ENCODE measurements at places on chromosomes 4 and X.

DNA sequence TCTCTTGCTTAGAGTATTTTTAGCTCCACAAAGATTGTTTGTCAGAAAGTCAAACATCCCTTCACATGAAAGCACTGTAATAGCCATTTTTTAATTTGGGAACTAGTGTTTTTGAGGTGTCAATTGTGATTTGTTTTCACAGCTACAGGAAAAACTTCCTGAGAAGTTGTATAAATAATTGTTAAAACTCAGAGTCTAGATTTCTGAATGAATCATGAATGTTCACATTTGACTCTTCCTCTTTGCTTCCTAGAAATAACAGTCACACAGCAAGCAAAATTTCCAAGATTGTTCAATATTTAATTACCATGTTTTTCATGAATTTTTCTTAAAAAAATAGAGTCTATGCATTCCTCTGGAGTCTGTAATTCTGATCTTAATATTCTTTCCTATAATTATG lies 156.9 kb upstream of the SLC7A11 start:
- DNase-seq, result no peak

DNA sequence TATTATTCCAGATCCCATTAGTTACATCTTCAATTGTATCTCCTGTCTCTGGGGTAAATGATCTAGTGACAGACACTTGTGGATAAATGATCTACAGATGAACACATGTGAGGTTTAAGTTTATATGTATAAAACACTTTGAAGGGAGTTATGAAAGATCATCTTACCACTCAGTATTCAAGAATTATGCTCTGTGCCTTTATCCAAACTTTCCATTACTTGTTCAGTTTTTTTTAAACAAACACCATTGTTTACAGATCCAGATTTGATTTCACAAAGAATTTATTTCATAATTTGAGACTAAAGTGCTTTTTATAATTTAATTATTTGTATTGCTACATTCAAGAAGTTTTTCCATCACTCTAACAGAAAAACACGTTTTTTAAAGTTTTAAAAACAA lies 142.5 kb downstream of the HHIP start:
- DNase-seq, result no peak

- DNase-seq, result no peak
These were observed 369.7 kb upstream of the TRAM1L1 start for GRCh38 chr4:117455088-117455487.

- DNase-seq, result no peak
These were observed 33.8 kb downstream of the OTUD6A start for GRCh38 chrX:70096052-70096451.

- peak; percentile 43 for DNase-seq
These were observed 14.5 kb upstream of the PRRG3 start for GRCh38 chrX:151680805-151681204.

GRCh38 chr4:161650812-161651211 lies 513.0 kb downstream of the FSTL5 start:
- no peak for DNase-seq

- no peak for DNase-seq
These were observed 1026.9 kb upstream of the SLIT2 start for GRCh38 chr4:19224820-19225219.

DNA sequence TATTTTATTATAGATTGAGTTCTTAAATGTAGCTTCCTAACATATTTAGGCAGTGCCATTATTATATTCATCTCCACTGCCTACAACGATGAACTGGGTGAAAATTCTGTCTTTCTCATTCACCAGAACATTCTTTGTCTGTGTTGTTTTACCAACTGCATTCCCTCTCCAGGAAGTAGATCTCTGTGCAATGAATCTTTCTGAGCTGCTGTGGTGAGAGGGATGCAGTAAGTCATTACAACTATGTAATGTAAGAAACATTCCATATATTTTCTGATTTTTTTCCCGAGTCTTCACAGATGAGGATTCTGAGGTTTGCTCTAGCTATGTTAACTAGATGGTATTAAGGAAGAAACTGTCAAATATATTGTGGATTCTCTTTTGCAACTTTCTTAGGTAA lies 811.9 kb upstream of the PCDH7 start:
- DNase-seq, result no peak

- no peak for DNase-seq
These were observed 38.5 kb downstream of the LRBA start for GRCh38 chr4:150976478-150977118.

DNA sequence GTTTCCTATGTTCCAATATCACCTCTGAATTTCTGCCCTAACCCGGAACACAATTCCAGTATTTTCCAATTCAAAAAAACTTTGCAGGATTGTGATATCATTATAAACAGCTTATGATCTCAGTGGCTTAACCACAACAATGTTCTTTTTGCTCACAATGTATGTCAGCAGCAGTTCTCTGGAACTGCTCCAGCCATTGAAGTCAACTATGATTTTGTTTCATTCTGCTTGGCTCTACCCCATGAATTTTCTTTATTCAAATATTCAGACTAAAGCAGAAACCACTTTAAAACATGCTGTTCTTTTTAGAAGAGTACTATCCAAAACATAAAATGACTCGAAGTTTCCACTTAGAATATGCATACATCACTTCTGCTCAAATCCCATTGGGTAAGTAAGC lies 1611.1 kb downstream of the ARAP2 start:
- no peak for DNase-seq

GRCh38 chr4:21113496-21114223 lies 413.4 kb downstream of the PACRGL start:
- no peak for DNase-seq

- DNase-seq, result no peak
These were observed 206.0 kb upstream of the RPS6KA3 start for GRCh38 chrX:20472620-20473258.

- DNase-seq, result no peak
These were observed 35.9 kb downstream of the FGFRL1 start for GRCh38 chr4:1047106-1047975.

- no peak for DNase-seq
These were observed 49.4 kb downstream of the UGT2B10 start for GRCh38 chr4:68865188-68865638.

GRCh38 chr4:43238008-43238407 lies 345.5 kb downstream of the GRXCR1 start:
- DNase-seq, result no peak

DNA sequence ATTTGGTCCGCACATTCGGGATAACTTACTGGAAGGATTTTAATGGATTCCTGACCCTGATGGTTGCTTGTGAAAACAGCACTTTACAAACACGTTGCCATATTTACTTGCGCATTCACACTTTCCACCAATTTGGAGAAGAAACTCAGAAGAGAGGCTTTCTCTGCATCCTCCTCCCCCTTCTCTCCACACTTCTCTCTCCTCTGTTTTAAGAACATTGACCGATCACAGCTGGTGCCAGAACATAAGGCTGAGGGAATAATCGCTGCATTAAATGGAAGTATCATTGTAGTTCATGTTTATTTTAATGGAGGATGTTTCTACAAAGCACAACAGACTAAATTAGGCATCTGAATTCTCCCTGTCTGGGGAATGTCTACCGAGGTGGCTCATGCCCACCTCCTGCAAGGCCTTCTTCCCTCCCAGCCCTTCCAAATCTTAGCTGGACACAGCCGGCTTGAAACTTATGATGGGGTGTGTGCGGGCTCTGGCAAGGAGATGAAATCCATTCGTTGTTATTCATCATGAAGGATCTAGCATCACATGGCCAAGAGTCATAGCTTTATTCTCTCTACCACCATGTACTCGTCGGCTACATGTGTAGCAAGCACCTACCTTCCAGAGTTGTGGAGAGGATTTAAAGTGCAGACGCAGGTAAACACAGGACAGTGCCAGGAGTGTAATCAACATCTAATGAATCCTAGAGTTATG lies 204.1 kb downstream of the LDB2 start:
- DNase-seq, result no peak

- DNase-seq, result no peak
These were observed 3.8 kb upstream of the ZCCHC4 start for GRCh38 chr4:25308761-25309160.

DNA sequence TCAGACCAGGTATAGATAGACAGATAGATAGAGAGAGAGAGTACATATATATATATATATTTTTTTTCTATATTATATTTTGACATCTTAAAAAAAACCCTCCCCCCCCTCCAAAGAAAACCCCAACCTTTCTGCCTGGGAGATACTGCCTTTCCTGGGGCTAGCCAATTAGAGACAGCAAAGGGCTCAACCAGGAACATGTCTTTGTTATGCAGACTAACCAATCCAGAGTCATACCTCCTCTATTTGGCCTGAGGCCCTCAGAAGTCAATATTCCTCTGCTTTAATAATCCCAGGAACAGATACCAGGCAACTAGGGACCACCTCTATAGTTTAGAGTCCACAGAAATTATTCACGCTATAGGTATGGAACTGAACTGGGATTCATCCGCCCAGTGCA lies 135.6 kb upstream of the MAD2L1 start:
- DNase-seq, result no peak

DNA sequence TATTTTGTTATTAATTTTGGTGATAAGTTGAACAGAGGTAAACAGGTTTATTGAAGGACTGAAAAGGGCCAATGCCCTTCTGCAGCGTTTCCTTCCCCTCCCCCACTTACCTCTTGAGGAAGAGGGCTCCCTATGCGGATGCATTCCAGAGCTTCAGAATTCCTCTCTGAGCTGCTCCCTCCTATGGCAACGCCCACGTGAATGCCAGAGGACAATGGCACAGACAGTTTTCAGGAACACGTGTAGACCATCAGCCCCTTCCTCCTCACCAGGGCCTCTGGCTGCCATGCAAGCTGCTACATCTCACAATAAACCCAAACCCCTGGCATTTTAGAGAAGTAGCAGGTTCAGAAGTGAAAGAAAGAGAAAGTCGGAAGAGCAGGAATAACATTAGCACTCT lies 127.9 kb downstream of the CHRDL1 start:
- no peak for DNase-seq

DNA sequence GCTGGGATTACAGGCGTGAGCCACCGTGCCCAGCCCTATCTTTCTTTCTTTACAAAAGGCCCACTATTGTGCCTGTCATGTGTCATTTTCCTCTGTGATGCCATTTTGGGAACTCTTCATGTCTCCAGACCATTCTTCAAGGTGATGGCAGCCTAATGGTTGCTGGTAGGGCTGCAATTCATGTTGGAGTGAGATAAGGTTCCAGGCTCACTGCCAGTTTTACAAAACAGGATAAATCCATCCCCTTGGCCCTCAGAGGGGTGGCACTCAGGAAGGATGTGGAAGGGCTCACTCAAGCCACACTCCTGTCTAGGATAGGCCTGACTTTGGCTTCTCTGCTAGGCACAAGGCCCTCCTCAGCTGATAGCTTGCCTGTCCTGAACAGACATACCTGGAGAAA lies 3.8 kb downstream of the TCEAL9 start:
- DNase-seq, result no peak

- DNase-seq, result no peak
These were observed 83.7 kb downstream of the FREM3 start for GRCh38 chr4:143616771-143617170.

GRCh38 chr4:33837043-33837838 lies 2407.1 kb downstream of the ARAP2 start:
- no peak for DNase-seq

GRCh38 chr4:92551616-92552015 lies 247.8 kb downstream of the GRID2 start:
- DNase-seq, result no peak

GRCh38 chr4:683982-684622 lies 4.8 kb downstream of the SLC49A3 start:
- no peak for DNase-seq

GRCh38 chrX:140817943-140818342 lies 108.4 kb downstream of the LINC00632 start:
- no peak for DNase-seq

- DNase-seq, result no peak
These were observed 15.4 kb downstream of the FAM9C start for GRCh38 chrX:13028871-13029636.

GRCh38 chrX:72408885-72409284 lies 103.2 kb upstream of the CITED1 start:
- DNase-seq, result no peak

DNA sequence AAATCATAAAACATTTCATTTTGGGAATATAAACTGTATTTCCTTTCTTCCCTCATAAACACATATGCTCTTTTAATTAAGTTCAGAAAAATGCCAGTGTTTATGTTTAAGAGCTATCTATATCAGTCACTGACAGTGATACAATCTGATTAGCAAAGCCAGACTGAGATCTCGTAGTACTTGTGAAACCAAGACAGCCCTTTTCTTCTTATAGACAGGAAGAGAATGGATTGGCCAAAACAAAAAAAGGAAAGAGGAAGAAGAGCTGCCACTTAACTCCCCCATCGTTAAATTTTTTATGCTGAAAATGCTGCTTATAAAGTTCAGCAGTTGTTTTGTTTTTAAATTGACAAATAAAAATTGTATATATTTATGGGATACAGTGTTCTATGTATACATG lies 87.4 kb downstream of the PLAC1 start:
- no peak for DNase-seq

DNA sequence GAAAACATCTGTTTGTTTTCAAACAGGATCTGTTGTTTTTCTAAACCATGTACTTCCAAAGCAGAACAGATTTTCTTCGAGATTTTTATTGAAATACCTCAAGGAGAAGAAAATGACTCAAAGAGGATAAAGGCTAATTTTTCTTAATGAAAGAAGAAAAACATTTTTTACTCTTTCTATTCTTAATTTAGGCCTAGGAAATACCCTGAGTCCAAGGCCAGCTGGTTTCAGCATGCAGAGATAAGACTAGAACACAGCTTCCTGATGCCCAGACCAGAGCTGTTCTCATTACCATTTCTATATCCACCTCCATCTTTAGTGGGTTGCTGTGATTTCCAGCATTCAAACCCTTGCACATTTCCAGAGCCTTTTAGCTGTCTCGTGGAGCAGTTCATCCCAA lies 18.3 kb downstream of the GAB1 start:
- DNase-seq, result no peak

DNA sequence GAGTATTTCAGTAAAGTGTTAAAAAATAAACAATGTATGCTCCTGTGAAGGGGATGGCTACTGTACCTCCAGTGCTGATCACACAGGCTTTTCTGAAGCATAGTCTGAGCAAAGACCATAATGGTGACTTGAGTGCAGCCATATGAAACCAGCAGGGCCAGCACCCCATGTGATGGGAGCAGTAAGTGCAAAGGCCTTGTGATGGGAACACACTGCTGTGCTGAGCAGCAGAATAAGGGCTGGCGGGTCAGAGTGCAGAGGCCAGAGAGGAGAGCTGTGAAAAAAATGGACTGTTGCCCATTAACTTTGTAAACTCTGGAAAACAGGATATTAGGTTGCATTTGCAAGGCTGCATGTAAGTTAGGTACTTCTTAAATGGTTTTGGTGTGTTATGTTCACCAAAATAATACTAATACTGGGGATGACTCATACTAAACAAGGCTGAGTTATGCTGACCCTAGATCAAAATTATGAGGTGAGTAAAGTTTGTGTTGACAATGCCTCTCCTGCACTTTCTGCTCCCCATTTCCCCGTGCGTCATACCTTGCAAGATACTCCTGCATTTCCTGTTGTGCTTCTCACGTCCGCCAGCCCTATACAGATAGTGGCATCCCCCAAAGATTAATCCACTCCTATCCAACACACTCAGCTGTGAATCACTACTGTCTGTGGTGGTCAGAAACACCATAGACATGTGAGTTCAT lies 67.0 kb upstream of the FAM9A start:
- DNase-seq, result no peak

All from stimulated activated CD4-positive, alpha-beta T cell treated with anti-CD3 and anti-CD28 coated beads, Interleukin-1b, Interleukin-23, amount 100 ng/mL, for 24 hours (primary cell).